ENCODE measurements at places on chromosomes 13 and 19.
A peak's percentile ranks its signal among the peaks of the same experiment; 100 is the strongest.

DNA sequence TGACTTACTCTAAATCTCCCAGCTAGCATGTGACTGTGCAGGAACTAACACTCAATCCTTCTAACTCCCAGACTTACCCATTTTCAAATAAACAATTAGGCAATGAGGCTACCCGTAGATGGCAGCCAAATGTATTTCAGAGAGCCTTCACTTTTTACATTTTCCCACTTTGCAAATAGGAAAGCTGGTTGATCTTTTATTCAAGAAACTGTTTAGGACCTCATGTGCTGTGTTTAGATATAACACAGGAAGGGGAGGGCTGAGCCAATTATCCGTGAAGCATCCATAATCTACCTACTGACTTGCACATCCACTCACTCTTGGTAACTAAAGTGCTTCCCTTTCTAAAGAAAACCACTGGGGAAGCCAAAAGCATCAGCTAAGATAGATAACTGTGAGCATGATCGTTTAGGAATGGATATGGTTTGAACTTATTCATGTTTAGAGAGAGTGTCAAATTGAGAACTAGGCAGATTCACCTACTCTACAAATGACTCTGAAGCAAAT, 33.4 kb downstream of the MBNL2 start:
- DNase-seq = no peak

- DNase-seq = no peak
Observed at GRCh38 chr19:37933937-37934358, 26.9 kb downstream of the SIPA1L3 start.

- DNase-seq = no peak
Observed at GRCh38 chr19:13899912-13900584, 5.9 kb downstream of the BRME1 start.

- no peak for DNase-seq
Observed at GRCh38 chr19:2733930-2734588, 5.8 kb downstream of the SLC39A3 start.

DNA sequence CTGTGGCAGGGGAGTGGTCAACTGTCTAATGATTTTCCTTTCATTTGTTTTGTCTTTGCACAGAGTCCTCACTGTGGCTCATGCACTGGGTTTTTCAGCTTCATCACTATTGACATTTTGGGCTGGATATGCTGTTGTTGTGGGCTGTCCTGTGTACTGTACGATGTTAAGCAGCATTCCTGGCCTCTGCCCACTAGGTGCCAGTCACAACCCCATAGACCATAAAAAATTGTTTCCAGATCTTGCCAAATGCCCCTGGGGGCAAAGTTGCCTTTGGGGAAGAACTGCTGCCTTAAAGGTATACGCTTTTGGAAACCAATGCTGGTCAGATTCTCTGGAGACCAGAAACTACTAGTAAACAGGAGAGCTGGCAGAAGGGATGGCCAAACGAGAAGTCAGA, 310.4 kb downstream of the SPRY2 start:
- DNase-seq = no peak

DNA sequence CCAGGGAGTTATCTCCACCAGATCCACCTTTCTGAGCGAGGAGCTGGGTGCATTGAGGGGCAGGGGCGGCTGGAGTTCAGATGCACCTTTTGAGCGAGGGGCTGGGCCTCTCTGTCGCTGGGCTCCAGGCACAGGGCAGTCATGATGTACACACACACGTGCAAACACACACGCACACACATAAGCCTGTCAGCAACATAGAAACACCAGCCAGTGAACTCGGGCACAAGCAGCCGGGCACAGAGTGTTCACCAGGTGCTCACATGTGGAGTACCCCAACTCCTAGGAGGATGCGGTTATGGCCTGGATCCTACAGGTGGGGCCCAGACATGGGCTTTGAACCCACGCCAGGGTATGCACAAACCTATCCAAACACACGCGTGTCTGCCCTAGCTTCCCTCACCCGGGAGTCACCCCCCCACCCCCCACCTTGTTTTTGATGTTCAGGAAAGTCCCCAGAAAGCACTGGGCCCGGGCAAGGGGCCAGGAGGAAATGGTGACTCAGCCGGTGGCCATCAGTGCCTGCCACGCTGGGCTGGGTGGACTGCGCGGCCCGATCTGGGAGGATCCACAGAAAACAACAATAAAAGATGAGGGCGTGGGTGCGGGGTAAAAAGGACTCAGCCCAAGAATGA, 13.3 kb downstream of the ARRDC2 start:
- DNase-seq = peak; percentile 75

DNA sequence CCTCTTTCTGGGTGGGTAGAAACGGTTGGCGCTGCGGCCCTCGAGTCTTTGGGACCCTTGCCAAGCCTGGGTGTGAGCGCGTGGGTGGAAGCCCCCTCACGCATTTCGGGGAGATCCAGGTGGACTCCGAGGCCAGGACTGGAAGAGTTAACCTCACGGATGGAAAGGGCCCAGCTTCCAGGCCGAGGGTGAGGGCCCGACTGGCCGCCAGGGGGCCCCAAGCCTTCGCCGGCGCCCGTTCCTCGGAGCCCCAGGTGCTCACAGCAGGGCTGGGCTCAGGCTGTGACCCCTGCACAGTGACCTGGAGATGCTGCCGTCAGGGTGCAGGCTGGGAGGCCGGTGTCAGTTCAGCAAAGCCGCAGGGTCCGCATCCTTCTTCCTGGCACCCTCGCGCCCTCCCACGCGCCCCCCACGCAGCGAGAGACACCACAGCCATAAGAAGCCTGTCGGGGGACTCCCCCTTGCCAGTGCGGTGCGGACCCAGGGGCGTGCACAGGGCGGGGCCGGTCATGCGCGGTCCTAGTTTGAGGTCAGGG, 34.2 kb upstream of the TMEM255B start:
- peak; percentile 83 for DNase-seq

GRCh38 chr19:5036698-5037563, 68.0 kb downstream of the KDM4B start:
- DNase-seq = no peak

GRCh38 chr19:33171916-33172359, 22.2 kb upstream of the LRP3 start:
- DNase-seq = no peak

GRCh38 chr13:77239312-77239711, 87.6 kb downstream of the MYCBP2 start:
- no peak for DNase-seq

DNA sequence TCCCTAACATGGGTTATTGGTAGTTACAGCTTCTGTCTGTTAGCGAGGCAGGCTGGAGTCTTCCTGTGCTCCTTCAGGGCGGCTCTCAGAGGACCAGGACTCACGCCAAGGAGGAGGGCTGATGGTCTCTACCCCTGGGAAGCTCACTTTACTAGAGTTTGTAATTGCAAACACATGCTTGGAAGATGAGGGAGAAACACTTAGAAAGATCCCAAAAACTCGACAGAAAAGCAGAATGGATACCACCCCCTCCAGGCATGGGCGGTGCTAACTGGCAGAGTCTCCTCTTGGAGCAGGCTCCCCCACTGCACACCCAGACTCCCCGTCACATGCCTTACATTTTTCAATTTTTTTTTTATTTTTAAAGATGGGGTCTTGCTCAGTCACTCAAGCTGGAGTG, 62.0 kb downstream of the PARP4 start:
- DNase-seq = no peak

DNA sequence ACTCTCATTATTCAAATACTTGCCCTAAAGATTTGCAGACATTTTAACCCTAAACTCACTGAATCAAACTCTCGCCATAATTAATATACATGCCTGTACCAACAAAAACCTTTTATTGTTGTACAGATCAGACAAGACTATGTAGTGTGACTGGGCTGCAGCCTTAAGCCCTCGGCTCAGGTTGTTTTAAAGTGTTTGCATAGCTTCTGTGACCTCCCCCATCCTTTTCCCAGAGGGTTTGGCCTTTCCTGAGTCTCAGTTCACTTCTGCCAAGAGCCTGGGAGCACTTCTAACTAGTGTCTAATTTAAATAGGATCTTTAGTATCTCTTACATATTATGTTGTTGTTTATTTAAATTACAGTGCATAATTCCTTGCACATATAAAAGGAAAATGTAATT, 158.2 kb downstream of the HS6ST3 start:
- DNase-seq = no peak

- DNase-seq = no peak
Observed at GRCh38 chr13:78364711-78365110, 238.6 kb downstream of the POU4F1 start.

GRCh38 chr13:46679369-46680120, 117.4 kb downstream of the ESD start:
- no peak for DNase-seq

DNA sequence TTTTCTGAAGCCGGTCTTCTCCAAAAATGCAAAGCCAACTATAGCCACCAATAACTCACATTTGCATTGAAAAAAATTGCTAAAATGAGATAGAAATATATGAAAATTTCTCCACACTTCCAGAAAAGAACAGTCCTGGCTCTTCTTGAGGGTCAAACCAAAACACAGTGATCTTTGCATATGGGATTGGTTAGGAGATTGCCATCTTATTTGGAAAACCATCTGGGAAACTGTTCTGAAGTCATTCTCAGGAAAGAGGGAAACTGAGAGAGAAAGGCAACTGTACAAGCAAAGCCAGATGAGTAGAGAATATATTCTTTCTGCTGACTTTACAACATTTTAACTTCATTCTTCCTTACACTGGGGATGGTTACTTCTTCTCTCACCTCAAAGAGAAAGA, 54.6 kb downstream of the HSPH1 start:
- DNase-seq = no peak

- DNase-seq = no peak
Observed at GRCh38 chr13:61765940-61766666, 350.5 kb upstream of the PCDH20 start.

GRCh38 chr19:6253954-6254733, 25.6 kb downstream of the MLLT1 start:
- no peak for DNase-seq

GRCh38 chr19:48969276-48970138, 4.4 kb downstream of the FTL start:
- DNase-seq = no peak

Measured in T-helper 22 cell (primary cell).